Astrocyte (in vitro differentiated cells and primary cell): ENCODE measurements at places on chromosomes 3 and 15. TPM values are rescaled to one million over a fixed set of nuclear protein-coding genes. Genes with fewer than 3 reads are reported as not detected.

DNA sequence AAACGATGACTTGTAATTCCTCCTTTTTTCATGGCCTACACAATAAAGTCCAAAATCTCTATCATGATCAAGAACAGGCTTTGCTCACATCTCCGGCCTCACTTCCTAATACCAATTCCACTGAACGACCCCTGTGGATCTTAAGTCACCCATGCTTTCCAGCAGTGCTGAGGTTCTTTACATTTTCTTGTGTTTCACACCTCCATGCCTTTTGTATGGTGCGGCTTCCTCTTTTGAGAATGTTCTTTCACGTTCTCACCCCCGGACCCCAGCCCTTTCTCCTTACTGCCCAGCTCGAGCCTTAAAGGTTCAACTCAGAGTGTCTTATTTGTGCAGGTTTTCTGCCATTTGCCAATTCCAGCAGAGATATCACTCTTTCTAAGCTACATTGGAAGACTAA lies 70.1 kb downstream of the CSNK1G1 start:
- no peaks in the 10 kb centered on the region for H3K36me3 ChIP-seq
- H3K4me1 ChIP-seq: no peaks in the 10 kb centered on the region
- DNase-seq: no peak
- H3K27ac ChIP-seq: no peak overlapping the region
- H3K4me3 ChIP-seq: no peak overlapping the region

GRCh38 chr3:104145164-104145563 lies 1221.5 kb upstream of the ALCAM start:
- no peak for DNase-seq
- no peaks in the 10 kb centered on the region for H3K36me3 ChIP-seq
- H3K27ac ChIP-seq: no peak overlapping the region

GRCh38 chr3:153595186-153595815 lies 433.3 kb downstream of the RAP2B start:
- H3K36me3 ChIP-seq: no peaks in the 10 kb centered on the region
- peaks cover 15% of the 10 kb centered on the region for H3K4me1 ChIP-seq
- peaks cover 5% of the 10 kb centered on the region for H3K27me3 ChIP-seq
- H3K27ac ChIP-seq: no peak overlapping the region
- DNase-seq: peak; percentile 25

DNA sequence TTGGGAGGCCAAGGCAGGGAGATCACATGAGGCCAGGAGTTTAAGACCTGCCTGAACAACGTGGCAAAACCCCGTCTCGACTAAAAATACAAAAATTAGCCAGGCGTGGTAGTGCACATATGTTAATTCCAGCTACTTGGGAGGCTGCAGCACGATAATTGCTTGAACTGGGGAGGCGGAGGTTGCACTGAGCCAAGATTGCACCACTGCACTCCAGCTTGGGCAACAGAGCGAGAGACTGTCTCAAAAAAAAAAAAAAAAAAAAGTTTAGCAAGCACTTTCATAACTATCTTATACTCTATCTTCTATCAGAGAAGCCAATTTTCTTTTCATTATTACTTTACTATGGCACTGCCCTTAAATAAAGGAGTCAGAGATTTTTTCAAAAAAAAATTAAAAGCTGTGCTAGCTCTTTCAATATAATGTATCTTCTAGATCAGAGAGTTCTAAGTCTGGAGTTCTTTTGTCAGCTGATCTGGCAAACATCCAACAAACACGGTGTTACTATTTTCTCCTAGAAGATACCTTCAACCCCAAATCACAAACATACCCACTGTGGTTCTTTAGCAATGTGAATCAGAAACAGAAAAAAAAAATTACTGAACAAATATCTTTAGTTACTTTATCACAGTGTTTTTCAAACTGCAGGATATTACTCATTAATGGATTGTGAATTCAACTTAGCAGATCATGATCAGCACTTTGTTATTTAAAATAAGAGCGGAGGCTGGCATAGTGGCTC lies 3.0 kb downstream of the ZNF770 start:
- H3K36me3 ChIP-seq: peaks cover 16% of the 10 kb centered on the region
- DNase-seq: peak; percentile 39
- H3K4me1 ChIP-seq: peaks cover 17% of the 10 kb centered on the region
- H3K27ac ChIP-seq: no peak overlapping the region
- H3K4me3 ChIP-seq: no peak overlapping the region

DNA sequence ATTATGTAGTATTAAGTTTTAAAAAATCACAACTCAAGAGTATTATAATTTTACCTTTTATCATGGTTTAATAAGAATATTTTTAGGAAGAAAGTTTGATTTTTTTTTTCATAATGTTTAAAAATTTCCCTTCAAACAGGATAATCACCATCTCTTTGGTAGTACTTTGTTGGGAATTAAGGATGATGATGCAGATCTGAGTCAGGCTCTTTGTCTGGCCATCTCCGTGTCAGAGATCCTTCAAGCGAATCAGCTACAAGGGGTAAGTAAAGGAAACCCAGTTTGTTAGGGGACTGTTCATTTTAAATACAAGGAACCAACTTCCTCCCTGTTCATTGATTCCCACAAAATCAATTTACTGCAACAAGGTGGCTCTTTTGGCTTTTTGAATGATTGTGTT lies 36.8 kb upstream of the NIT2 start:
- peaks cover 5% of the 10 kb centered on the region for H3K4me1 ChIP-seq
- H3K4me3 ChIP-seq: no peak overlapping the region
- no peaks in the 10 kb centered on the region for H3K27me3 ChIP-seq
- H3K27ac ChIP-seq: peak overlapping the region; percentile 51
- H3K36me3 ChIP-seq: peaks cover 35% of the 10 kb centered on the region
- DNase-seq: peak; percentile 32

GRCh38 chr3:143885780-143886427 lies 37.6 kb upstream of the SLC9A9 start:
- H3K4me1 ChIP-seq: no peaks in the 10 kb centered on the region
- no peaks in the 10 kb centered on the region for H3K36me3 ChIP-seq
- no peak overlapping the region for H3K4me3 ChIP-seq
- no peak overlapping the region for H3K27ac ChIP-seq
- no peak for DNase-seq

SPINK8 gene
- total RNA-seq: not detected in 2 replicates

KLF15 gene
- 0.29 and 0.34 TPM in 2 replicates for total RNA-seq

DNA sequence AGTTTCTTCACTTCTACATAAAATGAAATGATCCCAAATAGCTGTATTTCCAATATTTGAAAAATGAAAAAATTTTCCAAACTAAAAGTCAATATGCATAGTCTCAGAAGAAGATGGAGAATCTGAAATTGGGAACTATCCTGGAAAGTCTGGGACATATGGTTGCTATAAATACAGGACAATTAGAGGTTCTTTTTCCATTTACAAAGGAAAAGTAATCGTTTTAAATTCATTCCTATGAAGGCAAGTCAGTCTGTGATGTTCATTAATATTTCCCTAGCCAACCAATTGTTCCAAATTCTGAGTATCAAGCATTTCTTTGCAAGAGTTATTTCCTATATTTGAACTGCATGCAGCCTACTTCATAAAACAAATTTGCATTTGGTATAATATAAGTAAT lies 102.2 kb downstream of the NEDD4 start:
- no peak for DNase-seq
- no peak overlapping the region for H3K27ac ChIP-seq

GRCh38 chr3:42430781-42431532 lies 20.5 kb upstream of the LYZL4 start:
- H3K36me3 ChIP-seq: no peaks in the 10 kb centered on the region
- no peak for DNase-seq
- no peaks in the 10 kb centered on the region for H3K4me1 ChIP-seq
- no peak overlapping the region for H3K27ac ChIP-seq
- no peak overlapping the region for H3K4me3 ChIP-seq

DNA sequence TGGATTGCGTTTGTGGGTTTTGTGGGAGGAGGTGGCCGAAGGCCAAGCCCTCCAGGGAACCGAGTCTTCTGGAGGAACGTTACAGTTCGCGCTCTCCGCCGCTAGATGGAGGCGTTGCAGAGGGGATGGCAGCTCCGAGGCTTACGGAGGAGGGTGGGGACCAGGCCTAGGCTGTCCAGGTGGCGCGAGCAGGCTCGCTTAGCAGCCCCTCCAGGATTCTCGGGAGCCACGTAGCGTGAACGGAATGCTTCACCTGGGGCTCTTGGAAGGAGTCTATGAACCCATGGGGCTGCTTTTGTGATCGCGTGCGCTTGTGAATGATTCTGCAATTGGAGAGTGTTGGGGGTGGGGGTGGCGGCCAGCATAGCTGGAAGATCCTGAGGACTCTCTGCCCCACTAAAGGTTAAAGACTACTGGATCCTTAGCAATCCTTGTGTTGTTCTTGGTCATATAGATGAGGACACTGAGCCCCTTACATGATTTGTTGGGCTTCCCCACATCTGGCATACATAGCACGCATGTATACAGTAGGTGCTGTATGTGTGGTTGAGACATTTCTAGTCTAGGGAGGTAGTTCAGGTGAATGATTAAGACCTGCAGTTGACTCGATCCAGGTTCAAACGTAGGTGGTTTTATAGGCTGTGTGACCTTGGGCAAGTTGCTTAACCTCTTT lies 25.7 kb downstream of the FAM3D start:
- H3K36me3 ChIP-seq: no peaks in the 10 kb centered on the region
- H3K27me3 ChIP-seq: no peaks in the 10 kb centered on the region
- no peak overlapping the region for H3K4me3 ChIP-seq
- DNase-seq: peak; percentile 59
- H3K27ac ChIP-seq: no peak overlapping the region

DNA sequence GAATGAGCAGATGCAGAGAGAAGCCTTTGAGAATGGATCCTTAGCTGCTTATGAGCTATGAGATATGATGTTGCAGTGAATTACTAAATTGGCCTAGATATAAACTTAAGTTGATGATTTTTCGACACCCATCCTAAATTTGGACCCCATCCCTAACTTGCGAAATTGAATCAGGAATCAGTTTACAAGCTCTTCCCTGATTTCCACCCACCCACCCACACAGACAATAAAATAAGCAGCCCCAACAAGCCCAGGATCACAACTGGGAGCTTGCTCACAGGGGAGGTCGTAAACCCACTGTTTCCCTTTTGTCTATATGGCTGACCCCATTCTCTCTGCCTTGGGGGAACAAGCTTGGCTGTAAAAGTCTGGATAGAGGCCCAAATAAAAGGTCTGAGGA lies 57.3 kb downstream of the GREM1 start:
- no peak for DNase-seq
- H3K4me3 ChIP-seq: no peak overlapping the region
- peaks cover 18% of the 10 kb centered on the region for H3K4me1 ChIP-seq
- H3K27me3 ChIP-seq: no peaks in the 10 kb centered on the region
- no peaks in the 10 kb centered on the region for H3K36me3 ChIP-seq
